Right cardiac atrium (tissue), 5 donors: ENCODE measurements at places on chromosomes 1 and 21.

- DNase-seq: no peak
Observed at GRCh38 chr1:53561503-53562105, 102.4 kb downstream of the DMRTB1 start.

- DNase-seq: no peak
Observed at GRCh38 chr21:26743524-26743923, 101.7 kb downstream of the ADAMTS1 start.

- DNase-seq: no peak
Observed at GRCh38 chr1:93842750-93843500, 36.1 kb downstream of the DNTTIP2 start.

DNA sequence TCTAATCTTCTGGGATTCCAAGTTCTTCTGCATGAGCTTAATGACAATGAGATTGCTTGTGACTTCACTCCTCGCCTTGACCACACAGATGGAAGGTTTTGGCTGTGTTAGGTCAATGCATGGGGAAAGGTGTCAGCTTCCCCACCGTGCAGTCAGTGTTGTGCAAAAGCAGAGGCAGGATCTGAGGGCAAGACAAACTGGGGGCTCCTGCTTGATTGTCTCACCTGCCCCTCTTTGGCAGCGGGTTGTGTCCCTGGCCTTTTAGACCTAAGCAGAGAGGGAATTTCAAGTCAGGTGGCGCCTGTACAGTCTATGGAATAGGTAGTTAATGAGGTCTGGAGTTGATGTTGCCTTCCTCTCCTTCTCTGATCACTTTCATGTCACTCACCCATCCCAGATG, 150.1 kb downstream of the CNIH3 start:
- no peak for DNase-seq

GRCh38 chr1:41795205-41795762, 123.4 kb downstream of the HIVEP3 start:
- DNase-seq: no peak

GRCh38 chr1:191174298-191174697, 696.6 kb upstream of the BRINP3 start:
- DNase-seq: no peak

DNA sequence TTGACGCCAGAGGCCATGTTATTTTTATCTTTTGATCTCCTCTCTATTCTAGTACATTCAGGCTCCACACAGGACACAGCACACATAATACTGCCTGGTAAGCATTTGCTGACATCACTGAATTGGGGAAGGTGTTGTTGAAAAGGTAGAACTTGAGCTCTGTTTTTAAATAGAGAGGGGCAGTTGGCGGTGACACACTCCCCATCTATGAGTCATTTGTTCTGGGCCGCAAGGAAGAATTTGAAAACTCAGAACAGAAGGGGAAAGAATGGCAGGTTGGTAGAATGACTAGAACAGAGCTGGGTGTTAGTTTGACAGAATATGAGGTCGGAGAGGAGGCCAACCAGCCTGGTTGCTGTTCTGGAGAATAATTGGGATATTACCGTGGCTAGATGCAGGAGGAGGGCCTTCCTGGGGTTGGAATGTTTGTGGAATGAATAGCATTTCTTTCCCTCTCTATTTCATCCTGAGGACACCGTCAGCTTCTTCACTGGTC, 52.1 kb upstream of the ERRFI1 start:
- no peak for DNase-seq

DNA sequence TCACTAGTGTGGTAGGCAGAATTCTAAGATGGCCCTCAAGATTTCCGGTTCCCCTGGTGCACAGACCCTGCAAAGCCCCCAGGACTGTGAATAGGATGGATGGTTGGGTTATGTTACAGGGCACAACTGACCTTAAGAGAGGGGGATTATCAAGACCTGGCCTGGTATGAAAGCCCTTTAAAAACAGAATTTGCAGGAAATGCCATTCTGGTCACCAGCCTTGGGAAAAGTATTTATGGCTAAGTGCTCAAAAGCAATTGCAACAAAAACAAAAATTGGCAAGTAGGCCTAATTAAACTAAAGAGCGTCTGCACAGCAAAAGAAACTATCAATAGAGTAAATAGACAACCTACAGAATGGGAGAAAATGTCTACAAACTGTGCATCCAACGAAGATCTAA, 144.7 kb upstream of the EDN2 start:
- DNase-seq: no peak

DNA sequence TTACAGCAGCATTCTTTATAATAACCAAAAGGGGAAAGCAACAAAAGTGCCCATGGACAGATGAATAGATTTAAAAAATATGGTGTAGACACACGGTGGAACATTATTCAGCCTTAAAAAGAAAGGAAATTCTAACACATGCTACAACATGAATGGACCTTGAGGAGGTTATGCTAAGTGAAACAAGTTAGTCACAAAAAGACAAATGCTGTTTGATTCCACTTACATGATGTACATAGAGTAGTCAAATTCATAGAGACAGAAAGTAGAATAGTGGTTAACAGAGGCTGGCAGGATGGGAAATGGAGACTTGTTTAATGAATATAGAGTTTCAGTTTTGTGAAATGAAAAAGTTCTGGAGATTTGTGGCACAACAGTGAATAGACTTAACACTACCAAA, 151.4 kb downstream of the CYYR1 start:
- no peak for DNase-seq

DNA sequence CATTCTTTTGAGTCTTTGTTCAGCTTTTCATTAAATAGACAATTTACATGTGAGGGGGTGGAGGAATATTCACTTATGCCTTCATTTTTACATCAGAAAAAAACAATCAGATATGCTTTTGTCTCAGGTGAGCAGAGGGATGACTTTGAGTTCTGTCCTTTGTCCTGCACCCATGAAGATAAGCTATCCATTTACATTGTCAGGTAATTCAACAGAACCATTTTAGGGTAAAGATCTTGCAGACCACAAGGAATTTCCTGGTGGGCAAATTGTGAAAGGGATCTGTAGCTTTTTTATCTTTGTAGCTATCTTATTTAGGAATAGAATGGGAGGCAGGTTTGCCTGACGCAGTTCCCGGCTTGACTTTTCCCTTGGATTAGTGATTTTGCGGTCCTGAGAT, 242.7 kb upstream of the IRF2BP2 start:
- DNase-seq: no peak

DNA sequence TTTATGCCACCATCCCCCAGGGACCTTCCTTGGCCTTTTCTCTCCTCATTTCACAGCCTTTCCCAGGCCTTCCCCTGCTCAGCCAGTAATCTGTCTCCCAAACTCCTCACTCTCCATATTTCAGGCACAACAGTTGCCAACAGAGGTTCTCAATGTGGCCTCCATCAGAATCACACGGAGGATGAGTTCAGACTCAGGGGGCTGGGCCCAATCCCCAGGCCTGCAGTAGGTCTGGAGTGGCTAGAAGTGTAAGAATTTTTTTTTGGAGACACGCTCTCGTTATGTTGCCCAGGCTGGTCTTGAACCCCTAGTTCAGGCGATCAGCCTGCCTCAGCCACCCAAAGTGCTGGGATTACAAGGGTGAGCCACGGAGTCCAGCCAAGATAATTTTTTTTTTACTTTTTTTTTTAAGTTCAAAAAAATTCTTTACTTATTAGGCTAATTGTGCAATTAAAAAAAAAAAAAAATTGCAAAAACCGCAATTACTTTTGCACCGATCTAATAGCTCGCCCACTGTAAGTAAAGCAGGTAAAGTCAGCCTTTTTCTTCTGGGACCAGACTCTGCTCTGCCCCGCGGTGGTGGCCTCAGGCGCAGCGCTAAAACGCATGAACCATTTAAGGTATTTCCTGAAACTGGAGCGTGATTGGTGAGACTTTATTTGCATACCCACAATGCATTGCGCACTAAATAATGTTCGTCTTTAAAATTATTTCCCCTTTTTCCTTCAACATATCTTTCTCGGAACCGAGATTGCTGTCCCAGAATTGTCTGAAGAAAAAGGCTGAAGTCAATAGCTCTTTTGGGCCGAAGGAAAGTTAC, 18.7 kb downstream of the KIAA2013 start:
- peak; percentile 96 for DNase-seq

- DNase-seq: no peak
Observed at GRCh38 chr1:24157918-24158481, 15.1 kb upstream of the IL22RA1 start.

- DNase-seq: no peak
Observed at GRCh38 chr1:171809834-171810233, 28.4 kb downstream of the METTL13 start.

GRCh38 chr1:36092798-36093185, 4.1 kb downstream of the ADPRS start:
- DNase-seq: no peak

DNA sequence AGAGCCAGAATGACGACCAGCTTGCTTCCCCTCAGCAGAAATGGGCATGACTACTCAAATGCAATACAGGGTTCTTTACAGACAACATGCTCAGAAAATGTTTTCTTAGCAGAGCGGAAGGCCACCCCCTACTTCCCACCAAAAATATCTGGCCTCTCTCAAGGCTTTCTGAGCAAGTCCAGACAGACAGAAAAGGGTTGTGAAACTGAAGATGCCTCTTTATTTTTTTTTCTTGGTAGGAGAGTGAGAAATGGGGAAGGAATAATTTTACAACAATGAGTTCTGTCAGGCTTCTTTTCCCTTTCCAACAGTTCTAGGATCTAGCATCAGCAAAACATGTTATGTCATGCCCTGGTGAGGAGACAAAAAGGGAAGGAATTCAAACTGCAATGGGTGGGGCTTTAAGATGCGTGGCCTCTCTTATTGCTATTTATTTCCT, 172.0 kb upstream of the CAMK1G start:
- no peak for DNase-seq

DNA sequence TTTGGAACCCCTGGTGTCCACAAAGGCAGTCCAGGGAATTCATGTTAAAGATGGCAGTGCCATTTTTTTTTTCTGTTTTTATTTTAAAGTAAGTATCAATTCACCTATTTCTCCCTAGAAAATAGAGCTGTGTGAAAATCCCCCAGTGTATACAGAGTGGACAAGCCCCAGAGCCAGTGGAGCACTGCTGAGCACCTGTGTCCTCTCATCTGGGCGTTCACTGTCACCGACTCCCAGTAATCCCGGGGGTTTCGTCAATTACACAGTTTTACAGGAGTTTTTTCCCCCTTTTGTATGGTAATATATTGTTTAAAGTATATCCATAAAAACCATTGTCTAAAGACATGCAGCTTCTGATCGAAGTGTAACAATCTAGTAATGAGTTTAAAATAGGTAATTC, 175.8 kb downstream of the SDCCAG8 start:
- DNase-seq: no peak
